Activated CD4-positive, alpha-beta T cell treated with anti-CD3 and anti-CD28 coated beads, Interleukin-2, amount 50 U/mL, for 48 hours (primary cell): ENCODE measurements at places on chromosomes 5 and 9.

DNA sequence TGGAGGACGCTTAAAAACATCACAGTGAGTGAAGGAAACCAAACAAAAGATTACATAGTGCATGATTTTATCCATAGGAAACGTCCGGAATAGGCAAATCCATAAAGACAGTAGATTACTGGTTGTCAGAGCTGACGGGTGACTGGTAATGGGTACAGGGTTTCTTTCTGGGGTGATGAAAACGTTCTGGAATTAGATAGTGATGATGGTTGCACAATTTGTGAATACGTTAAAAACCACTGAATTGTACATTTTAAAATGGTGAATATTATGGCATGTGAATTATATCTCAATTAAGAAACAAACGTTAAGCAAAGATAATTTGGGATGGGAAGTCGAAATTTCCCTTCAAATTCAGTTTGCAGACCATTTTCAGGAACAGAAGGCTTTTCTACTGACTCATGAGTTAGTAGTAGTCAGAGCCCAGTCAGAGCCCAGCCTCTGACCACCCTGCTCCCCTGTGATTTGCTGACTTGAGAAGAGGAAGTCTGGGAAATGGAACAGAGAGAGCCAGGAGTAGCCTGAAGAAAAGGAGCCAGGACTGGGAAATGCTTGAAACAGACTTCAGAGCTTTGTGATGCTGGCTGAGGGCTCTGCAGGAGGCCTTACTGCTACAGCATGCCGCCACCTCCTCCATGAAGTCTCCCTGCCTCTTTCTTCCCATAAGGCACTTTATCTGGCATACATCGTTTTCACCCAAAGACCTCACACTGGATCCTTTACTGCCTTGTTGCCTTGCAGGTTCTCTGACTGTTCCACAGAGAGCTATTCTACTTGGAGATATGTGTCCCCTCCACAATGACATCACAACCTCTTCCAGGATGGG is 46.4 kb upstream of the CTNNA1 start:
- no peak for DNase-seq

GRCh38 chr9:34426347-34427074 is 31.9 kb downstream of the FAM219A start:
- DNase-seq = no peak

DNA sequence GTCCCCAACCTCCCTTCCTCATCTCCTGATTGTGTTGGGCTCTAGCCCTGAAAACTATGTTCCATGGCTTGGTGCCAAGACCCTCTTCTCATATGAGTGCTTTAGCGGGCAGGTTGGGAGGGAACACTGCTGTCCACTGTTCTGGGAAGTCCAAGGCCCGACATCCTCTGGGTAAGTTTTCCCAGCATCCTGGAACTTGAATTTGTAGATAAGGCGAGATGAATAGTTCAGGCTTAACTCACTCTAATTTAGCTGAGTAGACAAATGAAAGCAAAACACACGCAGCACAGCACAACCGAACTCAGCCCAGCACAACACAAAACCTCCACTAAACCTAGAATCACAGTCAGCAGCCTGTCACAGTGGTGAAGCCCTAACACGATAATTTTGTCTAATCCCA is 95.3 kb upstream of the SLC28A3 start:
- no peak for DNase-seq

DNA sequence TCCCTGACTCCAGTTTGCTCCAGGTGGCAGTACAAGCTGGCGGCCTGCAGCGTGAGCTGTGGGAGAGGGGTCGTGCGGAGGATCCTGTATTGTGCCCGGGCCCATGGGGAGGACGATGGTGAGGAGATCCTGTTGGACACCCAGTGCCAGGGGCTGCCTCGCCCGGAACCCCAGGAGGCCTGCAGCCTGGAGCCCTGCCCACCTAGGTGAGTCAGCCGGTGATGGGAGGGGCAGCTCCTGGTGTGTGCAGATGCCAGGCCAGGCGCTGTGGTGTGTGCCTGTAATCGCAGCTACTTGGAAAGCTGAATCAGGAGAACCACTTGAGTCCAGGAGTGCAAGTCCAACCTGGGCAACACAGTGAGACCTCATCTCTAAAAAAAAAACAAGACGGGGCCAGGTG is 10.0 kb upstream of the CACFD1 start:
- no peak for DNase-seq

DNA sequence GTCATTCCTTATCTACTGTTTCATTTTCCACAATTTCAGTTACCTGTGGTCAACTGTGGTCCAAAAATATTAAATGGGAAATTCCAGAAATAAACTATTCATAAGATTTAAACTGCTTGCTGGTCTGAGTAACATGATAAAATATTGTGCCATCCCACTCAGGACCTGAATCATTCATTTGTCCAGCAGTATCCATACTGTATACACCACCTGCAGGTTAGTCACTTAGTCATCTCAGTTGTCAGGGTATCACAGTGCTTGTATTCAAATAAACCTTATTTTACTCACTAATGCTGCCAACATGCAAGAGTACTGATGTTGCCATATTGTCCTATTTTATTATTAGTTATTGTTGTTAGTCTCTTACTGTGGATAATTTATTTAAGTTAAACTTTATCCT is 139.7 kb downstream of the FBXO4 start:
- DNase-seq = no peak

DNA sequence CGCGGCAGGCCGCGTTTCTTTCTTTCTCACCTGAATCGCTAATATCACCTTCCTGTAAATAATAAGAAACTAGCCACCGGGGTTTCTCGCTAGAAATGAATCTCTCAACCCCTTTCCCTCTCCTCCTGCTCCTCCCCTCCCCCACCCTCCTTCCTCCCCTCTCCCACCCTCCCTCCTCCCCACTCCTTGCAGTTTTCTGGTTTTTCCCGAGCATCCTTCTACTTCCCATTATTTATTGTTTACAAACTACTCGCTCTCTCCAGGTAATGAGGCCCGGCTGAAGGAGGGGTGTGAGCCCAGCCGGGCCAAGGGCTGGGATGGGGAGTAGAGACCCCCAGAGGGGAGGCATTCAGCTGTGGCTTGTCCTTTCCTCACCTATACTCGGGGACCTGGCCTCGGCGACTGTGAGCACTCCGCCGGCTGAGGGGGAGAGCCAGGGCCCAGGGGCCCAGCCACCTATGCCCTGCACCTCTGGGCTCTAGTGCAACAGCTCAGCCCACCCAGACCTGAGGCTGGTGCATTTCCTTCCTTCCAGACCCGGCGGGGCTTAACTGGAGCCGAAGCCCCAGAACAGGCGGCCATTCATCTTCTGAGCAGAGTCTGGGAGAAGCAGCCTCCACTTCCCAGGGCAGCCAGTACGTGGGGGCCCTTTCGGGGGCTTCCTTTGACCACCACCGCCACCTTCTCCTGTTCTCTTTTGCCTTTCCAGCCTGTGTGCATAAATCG is 2.1 kb upstream of the IRX4 start:
- DNase-seq = no peak

DNA sequence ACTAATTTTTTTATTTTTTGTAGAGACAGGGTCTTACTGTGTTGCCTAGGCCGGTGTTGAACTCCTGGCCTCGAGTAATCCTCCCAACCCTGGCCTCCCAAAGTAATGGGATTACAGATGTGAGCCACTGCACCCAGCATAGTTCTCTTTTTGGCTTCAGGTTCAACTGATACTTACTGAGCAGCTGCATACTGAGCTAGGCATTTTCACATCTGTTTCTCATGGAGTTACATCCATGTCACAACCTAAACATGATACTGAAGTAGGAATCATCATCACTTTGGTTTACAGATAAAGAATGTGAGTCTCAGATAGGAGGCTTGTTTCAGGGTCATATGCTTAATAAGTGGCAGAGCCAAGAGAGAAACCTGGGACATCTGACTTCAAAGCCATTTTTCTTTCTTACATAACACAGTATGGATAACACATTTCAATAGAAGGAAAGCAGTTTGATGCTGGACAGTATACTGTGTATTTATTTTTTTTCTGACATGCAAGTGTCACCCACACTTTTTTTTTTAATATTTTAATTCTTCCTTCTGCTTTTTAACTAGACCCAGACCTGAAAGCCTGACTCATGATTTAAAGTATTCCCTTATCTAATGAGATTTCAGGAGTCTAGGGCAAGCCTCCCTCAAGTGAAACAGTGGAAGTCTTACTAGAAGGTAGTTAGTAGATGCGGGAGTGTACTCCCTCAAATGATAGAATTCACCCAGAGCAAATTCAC is 90.8 kb downstream of the HACD4 start:
- no peak for DNase-seq

DNA sequence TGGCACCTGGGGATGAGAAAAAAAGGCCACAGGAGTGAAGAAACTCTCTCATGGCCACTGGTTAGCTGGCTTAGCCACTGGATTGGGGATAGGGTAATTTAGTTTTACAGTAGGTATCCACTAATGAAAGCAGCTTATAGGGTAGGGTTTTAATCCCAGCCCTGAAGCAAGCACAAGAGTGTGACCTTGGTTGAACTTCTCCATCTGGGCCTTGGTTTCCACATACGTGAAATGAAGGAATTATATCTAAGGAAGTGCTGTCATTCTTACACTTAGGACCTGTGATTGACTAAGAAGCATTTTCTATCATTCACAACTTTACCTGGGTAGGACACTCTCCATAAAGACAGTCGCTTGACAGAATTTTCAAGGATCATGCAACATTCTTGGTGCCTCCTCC is 49.6 kb downstream of the FAT2 start:
- no peak for DNase-seq

GRCh38 chr9:136083558-136084062 is 11.5 kb downstream of the NACC2 start:
- DNase-seq = no peak

DNA sequence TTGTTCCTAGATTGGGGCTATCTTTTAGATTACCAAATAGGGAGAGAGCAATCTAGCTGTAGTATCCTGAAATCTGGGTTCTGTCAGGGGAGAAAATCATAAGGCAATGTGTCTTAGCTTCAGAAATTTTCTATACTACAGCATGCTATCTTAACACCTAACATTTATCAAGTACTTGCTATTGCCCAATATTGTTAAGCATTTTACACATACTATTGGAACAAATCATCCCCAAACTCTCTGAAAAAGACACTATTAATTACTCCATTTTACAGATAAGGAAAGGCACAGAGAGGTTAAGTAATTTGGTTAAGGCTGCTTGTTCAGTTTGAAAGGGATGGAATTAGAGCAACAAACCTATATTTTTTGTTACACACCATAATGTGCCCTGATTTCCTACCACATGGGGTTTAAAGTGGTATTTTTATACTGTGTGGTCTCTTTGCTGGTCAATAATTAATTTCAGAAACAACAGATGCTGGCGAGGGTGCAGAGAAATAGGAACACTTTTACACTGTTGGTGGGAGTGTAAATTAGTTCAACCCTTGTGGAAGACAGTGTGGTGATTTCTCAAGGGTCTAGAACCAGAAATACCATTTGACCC is 57.2 kb upstream of the RIC1 start:
- no peak for DNase-seq

GRCh38 chr9:28782630-28783029 is 1209.3 kb upstream of the C9orf72 start:
- DNase-seq = no peak

- peak; percentile 66 for DNase-seq
Observed at GRCh38 chr5:172450861-172451695, 3.2 kb downstream of the SH3PXD2B start.

DNA sequence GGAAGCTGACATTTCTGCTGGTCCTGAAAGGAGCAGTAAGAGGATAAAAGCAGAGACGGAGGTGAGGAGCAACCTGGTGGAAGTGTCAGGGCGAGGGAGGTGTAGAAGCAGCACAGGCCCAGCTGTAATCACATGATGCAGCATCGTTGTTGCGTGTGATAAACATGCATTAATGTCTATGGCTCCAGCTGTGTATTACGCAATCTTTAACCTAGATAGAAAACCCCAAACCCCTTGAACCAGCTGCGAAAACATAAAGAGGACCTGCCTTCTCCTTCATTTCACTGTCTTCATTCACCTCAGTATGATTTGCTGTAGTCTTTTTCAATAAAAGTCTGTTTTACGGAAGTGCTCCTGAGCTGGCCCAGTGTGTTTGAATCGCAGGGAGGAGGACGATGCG is 162.9 kb downstream of the NTRK2 start:
- DNase-seq = no peak

GRCh38 chr5:137632716-137633115 is 103.2 kb downstream of the KLHL3 start:
- DNase-seq = no peak

DNA sequence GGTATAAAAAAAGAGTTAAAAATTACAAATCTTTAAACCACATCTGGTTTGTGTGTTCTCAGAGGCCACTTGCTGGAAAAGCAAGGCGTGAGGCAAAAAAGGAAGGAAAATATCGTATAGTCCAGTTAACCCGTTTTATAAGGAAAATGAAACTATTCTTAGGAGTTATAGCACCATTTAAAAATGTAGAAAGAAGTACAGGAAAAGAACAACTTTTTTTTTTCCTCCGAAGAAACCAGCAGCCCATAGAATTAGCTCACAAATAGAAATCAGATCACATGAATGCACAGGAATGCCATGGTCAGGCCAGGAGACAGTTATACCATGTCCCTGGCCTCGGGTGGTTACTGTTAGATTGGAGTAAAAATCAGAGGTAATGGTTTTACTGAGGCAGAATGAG is 241.6 kb downstream of the FBXL7 start:
- no peak for DNase-seq
